H1 (cell line): ENCODE measurements at places on chromosomes 2 and 18.
A peak's percentile ranks its signal among the peaks of the same experiment; 100 is the strongest.

- DNase-seq = no peak
Measured at GRCh38 chr2:180000434-180000833, 6.7 kb downstream of the CWC22 start.

GRCh38 chr2:26980971-26981370 is 10.5 kb downstream of the MAPRE3 start:
- no peak for DNase-seq

DNA sequence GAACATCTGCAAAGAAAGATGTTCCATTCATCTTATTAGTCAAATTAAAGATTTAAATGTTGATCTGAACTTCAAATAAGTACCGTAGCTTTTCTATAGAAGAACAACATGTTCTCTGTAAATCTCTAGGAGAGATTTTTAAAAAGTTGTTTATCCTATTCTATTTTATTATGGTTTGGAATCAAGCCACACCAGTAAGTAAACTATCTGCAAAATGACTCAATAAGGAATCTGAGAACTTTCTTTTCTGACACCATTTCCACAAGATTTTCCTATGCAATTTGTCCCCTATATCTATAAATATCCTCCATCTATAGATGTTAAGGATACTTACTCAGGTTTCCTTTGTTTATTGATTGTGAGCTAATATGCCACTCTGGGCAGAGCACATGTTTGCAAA is 736.6 kb downstream of the CBLN2 start:
- no peak for DNase-seq

DNA sequence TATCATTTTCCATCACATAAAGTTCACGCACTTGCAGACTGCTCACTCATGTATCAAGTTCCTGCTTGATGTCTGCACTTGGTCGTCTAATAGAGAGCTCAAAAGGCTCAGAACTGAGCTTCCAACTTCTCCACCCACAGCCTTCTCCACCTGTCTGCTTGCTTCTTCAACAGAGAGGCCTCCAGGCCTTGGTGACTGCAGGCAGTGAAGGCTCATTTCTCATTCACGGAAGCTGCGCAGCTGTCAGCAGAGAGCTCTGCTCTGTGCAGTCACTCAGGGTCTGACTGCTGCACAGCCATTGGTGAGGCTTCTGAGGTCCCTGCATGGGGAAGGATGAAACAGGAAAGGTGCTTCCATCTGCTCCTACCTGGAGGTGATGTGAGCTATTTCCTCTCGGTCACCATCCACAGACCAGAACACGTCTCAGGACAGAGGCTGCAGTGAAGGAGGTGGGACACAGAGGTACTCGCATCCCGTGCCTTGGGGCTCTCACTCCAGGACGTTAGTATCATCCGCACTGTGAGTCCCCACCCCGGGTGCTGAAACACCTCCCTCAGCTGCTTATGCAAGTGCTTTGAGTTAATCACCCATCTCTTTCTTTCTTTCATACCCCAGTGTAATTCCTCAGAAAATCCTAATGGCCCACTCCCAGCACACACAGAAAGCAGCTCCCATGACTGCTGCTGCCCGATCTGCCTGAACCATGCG is 126.2 kb downstream of the TMEM18 start:
- no peak for DNase-seq

- DNase-seq = peak; percentile 46
Measured at GRCh38 chr2:205836477-205837221, 154.3 kb downstream of the NRP2 start.

- DNase-seq = no peak
Measured at GRCh38 chr18:55489034-55489986, 98.7 kb downstream of the TCF4 start.

DNA sequence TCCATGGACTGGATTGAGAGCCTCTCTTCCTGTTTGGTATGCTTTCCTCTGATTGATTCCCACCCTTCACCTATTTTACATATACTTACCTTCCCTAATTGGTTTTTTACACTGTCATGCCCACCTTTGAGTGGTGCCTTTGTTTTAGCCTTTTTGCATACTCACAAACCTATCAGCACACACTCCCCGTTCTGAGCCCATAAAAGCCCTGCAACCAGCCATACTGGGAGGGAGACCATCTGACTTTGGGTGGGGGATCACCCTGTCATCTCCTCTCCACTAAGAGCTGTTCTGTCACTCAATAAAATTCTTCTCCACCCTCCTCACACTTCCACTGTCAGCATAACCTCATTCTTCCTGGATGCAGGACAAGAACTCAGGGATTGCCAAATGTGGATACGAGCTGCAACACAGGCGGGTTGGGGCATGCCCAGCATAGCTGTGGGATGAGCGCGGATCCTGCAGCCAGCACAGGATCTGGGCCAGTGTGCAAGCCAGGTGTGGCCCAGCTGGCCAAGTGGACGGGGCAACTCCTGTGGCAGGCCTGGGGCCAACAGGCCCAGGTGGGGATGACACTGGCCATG is 9.4 kb upstream of the MOB1A start:
- no peak for DNase-seq

DNA sequence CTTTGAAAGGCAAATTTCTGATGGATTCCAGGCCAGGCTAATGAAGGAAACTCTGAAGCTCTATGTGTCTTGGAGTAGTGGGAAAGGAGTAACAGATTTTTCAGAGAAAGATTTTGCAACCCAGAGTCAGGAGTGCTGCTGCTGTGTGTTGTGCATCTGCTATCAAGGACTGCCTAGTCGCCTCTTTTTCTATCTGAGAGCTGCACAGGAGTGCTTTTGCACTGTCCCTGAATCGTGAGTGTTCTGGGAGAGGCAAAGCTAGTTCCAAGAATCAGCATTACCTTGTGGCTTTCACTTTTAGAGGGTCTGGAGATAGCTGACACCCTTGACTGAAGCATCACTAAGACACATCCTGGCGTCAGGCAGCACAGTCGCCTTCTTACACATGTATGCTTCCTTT is 336.4 kb downstream of the PARD3B start:
- DNase-seq = no peak

GRCh38 chr2:164065038-164065437 is 329.2 kb upstream of the FIGN start:
- no peak for DNase-seq

- no peak for DNase-seq
Measured at GRCh38 chr2:239158641-239159475, 242.0 kb downstream of the HDAC4 start.
